ENCODE measurements at places on chromosomes 6 and 20. TPM values are rescaled to one million over a fixed set of nuclear protein-coding genes. Genes with fewer than 3 reads are reported as not detected.

DNA sequence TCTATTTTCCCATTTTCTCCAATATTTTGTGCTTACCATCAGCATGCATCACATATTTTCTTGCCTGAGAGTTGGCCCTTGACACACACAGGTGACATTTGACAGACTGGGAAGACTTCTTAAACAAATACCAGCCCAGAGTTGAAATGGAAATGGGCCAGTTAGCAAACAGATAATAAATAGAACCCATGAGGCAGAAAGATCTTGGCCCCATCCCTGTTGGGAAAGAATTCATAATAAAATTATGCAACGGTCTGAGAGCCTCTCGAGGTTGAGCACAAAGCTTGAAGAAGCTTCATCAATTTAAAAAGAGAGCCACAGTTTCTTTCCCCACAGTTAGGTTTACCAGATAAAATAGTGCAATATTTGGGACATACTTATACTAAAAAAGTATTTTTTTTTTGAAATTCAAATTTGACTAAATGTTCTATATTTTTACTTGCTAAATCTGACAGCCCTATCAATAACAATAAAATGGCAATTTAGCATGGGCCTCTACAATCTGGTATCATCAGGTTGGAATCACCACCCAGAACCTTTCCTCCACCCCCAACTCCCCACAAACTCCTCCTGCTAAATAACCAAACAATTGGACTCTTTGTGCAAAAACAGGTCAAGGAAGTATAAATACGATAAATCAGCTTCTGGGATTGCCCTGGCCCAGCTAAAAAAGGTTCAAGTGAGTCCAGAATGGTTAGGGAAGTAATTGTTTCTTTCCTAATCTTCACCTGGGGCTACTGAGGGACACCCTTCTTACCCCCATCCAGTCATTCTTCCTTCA, 129.8 kb downstream of the CD164 start:
- no peak for DNase-seq

DNA sequence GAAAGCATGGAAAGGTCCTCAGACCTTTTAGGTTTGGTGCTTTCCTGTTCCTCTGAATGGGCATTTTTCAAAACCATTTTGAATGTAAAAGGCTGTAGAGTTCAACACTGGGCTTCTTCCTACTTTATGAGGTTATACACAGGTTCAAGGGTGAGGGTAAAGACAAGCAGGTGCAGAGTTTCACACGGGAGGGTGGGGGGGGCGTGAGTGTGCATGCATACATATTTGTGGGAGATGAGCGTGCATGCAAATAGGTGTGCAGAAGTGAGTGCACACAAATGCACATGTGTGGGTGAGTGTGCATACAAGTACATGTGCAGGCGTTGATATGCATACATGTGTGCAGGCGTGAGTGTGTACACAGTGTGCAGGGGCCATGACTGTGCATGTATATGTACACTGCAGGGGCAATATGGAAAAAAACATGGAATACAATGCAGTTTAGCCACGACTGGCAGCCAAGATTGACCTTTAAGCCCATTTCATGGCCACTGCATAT, 183.1 kb downstream of the GMPR start:
- DNase-seq = no peak

DNA sequence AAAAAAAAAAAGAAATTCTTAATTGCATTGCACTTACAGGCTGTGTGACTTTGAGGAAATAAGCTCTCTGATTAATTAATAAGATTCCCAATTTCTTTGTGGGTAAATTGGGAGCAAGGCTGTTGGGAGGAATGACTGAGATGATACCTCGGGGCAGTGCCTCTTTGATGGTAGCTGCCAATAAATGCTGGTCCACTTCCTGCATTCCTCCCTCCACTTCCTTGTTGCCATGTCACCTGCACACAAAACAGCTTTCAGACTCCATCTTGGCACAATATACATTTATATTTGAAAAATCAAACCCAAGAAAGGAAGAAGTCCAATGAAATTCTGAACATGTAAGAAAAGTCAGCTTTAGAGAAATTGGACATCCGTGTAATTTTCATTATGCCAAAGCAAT, 45.1 kb downstream of the MTHFD1L start:
- DNase-seq = no peak

- DNase-seq = no peak
These were observed 751 bp downstream of the MAP3K4 start for GRCh38 chr6:160992061-160992979.

DNA sequence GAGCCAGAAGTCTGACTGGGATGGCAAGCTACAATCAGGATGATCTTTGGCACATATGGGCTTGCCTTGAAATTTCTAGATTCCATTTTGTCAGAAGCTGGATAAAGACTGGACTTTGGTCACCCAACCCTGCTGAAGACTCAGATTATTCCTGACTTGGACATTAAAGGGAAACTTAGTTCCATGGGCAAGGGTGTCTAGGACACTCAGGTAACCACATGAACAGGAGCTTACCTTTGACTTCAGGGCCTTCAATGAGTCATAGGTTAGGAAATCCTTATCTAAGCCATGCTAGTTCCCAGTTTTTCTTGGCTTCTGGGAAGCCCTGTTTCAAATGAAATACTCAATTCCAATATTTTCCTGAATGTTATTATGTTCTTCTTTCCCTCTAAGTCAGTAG, 28.5 kb upstream of the IFNGR1 start:
- no peak for DNase-seq

DNA sequence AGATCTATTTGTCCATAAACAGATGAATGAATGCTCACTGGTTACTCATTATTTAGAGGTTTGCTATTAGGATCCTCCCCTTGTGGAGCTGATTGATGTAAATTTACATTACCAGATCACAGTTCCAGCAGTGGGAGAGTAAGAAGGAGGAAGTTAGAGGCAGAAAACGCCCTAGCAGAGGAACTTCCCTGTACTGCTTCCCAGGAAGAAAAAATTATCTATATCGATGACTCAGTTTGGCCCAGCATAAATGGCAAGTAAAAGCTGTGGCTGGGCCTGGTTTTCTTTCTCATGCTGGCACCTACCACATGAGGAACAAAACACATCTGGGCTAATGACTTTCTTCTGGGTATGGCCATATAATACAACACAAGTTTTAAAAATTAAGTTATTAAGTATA, 35.7 kb downstream of the DNAAF9 start:
- DNase-seq = no peak

DNA sequence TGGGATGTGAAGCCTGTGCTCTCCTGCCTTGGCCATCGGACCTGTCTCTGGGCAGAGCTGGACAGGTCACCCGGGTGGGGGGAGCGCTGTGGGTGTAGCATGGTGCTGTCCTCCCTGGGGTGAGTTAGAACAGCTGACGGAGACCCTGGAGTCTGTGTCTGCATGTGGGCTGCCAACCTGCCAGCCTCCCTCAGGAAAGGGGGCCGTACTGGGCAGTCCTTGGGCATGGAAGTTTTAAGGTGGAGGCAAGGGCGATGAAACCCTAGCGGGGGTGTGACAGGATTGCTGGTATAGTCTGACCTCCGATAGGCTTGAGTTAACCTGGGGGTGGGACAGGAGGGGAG, 2.4 kb downstream of the SOX18 start:
- DNase-seq = no peak

- DNase-seq = no peak
These were observed 371.4 kb upstream of the ID4 start for GRCh38 chr6:19465760-19466159.

DNA sequence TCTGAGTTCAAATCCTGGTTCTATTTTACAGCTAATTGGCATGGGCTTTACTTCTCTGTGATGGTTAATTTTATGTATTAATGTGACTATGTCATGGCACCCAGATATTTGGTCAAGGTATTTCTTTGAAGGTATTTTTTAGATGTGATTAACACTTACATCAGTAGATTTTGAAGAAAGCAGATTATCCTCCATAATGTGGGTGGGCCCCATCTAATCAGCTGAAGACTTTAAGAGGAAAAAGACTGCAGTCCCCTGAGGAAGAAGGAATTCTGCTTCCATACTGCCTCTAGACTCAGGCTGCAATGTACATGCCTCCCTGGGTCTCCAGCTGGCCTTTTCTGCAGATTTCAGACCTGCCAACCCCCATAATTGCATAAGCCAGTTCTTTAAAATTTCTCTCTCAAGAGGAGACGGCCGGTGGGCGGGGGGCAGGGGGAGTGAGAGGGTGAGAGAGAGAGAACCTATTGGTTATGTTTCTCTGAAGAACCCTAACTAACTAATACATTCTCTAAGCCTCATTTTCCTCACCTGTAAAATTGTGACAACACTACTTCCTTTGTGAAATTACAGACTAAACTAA, 338.2 kb upstream of the PRDM1 start:
- no peak for DNase-seq

DNA sequence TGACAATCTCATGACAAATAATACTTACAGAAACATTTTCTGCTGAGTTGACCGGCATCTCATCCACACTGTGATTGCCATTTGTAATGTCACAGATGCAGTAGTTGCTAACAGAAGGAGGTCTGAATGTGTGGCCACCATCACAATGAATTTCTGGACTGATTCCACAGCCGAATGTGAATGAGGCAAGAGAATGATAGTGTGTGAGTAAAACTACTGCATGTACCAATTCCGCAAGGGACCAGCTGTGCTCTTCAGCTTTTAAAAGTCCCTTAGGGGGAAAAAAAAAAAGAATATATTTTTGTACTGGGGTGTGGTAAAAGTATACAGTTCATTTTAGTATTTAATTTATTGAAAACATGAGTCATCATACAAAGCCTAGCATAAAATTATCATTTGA, 96.2 kb downstream of the SESN1 start:
- no peak for DNase-seq

DNA sequence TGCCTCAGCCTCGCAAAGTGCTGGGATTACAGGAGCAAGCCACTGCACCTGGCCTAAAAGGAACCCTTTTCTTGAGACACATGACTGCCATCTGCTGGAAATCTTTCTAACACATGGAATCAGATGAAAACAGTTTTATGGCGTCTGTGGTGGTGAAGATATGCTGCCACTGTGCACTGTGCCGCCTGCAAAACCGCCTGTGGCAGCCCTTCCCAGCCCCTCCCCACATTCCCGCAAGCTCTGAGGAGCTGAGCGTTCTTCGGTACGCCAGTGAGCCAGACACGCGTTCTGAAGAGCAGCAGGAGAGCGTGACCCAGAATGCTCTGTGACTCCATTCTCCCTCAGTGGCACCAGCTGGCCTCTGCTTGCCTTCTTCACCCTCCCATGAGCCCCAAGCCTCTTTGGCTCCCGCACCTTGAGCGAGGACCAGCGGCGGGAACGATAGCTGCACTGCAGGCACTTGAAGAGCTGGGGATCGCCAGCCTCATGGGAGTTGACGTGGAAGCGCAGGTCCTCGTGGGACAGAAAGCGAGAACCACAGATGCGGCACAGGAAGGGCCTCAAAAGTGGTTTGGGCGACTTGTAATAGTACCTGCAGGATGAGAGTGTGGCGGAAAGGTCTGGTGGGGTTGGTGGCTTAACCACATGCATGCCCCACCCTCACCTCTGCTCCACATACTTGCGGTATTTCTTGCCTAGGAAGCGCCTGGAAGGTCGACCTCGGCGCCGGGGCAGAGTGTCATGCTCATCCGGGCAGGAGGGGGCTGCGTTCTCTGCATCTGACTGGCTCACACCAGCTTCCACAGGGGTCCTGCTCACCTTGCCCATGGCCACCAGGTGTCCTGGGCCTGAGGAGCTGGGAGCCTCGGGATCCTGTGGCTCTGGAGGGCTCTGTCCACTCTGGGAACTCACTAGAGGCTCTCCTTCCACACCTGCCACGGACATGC, 8.7 kb downstream of the ZNF335 start:
- no peak for DNase-seq

DNA sequence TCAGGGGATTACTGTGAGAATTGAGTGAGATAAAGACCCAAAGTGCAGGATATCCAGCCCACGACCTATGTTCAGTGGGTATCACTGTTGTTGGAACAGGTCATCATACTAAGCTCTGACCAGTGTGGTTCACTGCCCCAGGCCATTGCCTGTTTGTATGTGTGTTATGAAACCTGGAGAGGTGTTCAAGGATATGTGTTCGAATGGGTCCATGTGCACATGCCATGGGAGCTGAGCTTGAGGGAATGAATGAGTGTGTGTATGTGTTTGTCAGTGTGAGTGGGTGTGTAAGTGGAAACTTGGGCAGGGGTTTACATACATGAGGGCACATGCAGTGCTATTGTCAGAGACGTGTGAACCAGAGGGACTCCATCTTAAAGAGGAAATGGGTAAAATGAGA, 17.7 kb upstream of the AHCY start:
- DNase-seq = no peak

GRCh38 chr20:63381781-63382431, 20.8 kb upstream of the CHRNA4 start:
- DNase-seq = peak; percentile 40

DNA sequence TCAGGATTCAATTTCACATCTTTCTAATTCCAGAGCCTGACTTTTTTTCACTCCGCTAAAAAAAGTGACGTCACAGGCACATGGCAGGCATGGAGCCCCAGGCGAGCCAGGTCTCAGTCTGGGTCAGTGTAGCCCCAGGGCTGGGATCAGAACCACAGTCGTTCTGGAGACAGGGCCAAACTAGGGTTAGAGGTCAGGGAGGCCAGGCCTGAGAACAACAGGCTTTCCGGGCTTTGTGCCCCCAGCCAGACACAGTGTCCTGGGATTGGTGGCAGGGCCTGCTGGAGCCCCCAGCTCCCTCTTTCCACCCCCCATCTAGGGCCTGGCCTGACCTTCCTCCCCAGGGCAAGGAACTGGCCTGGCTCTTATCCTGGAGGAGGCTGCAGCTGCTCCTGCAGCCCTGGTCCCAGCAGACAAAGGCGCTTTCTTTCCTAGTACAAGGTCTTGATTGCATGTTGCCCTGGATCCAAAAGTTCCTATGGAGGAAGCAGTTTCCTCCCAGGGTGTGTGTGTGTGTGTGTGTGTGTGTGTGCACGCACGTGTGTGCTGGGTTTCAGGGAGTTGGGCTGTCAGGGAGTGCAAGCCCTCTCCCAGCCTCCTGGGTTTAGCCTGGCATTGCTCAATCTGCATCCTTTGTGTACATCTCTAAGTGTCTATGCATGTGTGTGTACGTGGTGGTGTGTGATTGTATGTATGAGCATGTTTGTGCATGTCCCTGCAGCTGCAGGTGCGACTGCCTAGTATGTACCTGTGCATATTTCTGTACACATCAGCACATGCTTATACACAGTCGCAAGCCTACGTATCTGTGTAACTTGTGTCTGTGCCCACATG, 26.5 kb upstream of the EMILIN3 start:
- DNase-seq = no peak

GRCh38 chr6:159303159-159303558, 134.0 kb downstream of the FNDC1 start:
- no peak for DNase-seq

Gene RAET1G
- total RNA-seq = not detected

Gene PHF10
- 35.1 TPM for total RNA-seq

Gene PRL
- not detected for total RNA-seq

Gene LAMP5
- total RNA-seq = 0.29 TPM

Gene SYTL3
- 6.0 TPM for total RNA-seq

Data from activated B cell treated with CpG ODN at 0.5 μM for 24 hours (primary cell).